Left ventricle myocardium inferior (tissue), 1 donor: ENCODE measurements at places on chromosomes 3 and 15.
A peak's percentile ranks its signal among the peaks of the same experiment; 100 is the strongest.

- no peak overlapping the region for H3K4me3 ChIP-seq
- H3K27me3 ChIP-seq = no peaks in the 10 kb centered on the region
- peak overlapping the region; percentile 17 for H3K27ac ChIP-seq
These were observed 202.0 kb downstream of the GHSR start for GRCh38 chr3:172246107-172246844.

- H3K27ac ChIP-seq = no peak overlapping the region
- no peak overlapping the region for H3K4me3 ChIP-seq
- peaks cover 66% of the 10 kb centered on the region for H3K27me3 ChIP-seq
These were observed 173.8 kb downstream of the RPLP1 start for GRCh38 chr15:69626095-69627066.

DNA sequence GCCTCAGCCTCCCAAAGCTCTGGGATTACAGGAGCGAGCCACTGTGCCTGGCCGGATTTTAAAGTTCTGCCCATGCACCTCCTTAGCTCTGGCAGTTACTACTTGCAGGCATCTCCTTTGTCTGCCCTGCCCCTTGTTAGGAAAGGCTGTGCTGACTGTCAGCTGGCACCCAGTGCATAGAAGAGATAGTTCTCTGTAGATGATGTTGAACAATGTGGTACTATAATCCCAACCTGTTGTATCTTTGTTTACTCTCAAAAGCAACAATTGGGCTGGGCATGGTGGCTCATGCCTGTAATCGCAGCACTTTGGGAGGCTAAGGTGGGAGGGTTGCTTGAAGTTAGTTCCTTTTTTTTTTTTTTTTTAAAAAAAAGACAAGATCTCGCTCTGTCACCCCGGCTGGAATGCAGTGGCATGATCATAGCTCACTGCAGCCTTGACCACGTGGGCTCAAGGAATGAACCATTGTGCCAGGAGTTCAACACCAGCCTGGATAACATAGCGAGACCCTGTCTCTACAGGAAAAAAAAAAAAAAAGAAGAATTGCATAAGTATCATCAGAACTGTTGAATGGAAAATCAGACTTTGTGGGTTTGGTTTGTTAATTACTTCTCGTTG is 30.6 kb downstream of the FLNB start:
- H3K4me1 ChIP-seq = peaks cover 69% of the 10 kb centered on the region
- no peak overlapping the region for H3K27ac ChIP-seq
- H3K36me3 ChIP-seq = no peaks in the 10 kb centered on the region
- no peak for DNase-seq

DNA sequence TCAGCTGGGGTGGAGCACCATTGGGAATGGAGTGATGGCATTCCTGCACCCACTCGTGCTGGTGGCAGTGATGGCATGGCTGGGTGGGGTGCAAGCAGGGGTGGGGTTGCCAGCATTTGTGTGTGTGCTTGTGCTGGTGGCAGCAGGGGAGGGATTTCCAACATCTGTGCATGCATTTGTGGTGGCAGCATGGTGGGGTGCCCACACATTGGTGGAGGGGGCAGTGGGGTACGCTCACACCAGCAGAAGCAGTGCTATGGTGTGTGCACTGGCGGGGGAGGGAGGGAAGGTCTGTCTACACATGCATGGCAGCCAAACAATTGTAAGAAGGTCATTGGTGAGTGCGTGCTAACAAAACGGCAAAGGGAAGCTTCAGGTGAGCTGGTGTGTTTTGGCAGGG is 76.7 kb upstream of the NUDT16 start:
- H3K4me3 ChIP-seq = no peak overlapping the region
- DNase-seq = no peak
- H3K27me3 ChIP-seq = no peaks in the 10 kb centered on the region
- no peaks in the 10 kb centered on the region for H3K36me3 ChIP-seq
- H3K4me1 ChIP-seq = no peaks in the 10 kb centered on the region

DNA sequence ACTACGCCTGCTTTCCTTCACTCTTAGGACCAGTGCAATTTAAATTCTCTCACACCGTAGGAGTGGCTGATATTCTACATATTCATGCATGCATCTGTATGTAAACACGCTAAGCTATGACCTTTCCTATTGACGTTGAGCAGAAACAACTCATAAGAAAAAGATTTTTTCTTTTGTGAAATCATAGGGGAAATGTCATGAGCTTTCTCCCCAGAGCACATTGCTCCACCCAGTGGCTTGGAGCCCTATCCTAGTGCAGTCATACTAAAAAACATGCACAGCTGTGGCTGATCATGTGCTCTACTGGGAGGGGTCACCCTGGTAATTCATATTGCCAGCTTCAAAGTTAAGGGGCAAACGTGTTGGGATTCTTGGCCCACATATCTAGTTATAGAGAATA is 1.8 kb upstream of the MESD start:
- peaks cover 56% of the 10 kb centered on the region for H3K4me1 ChIP-seq
- DNase-seq = peak; percentile 58
- no peaks in the 10 kb centered on the region for H3K36me3 ChIP-seq
- H3K4me3 ChIP-seq = no peak overlapping the region

DNA sequence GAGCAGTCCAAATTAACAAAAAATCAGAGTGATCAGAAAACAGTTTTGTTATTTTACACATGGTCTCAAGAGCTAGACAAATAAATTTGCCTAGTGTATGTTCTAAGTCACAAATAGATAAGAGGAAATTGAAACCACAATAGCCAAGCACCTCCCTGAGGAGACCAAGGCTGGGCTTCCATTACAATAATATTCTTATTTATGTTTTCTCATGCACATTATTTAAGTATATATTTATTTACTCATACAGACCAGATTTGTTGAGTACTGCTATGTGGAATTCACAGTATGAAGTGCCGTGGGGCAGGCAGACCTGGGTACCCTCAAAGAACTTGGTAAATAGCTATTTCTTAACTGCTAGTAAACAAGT is 242.3 kb upstream of the ICE2 start:
- no peak for DNase-seq
- no peaks in the 10 kb centered on the region for H3K36me3 ChIP-seq
- no peaks in the 10 kb centered on the region for H3K27me3 ChIP-seq
- H3K27ac ChIP-seq = no peak overlapping the region
- H3K4me1 ChIP-seq = peaks cover 7% of the 10 kb centered on the region

- H3K27ac ChIP-seq = no peak overlapping the region
- H3K27me3 ChIP-seq = no peaks in the 10 kb centered on the region
- DNase-seq = no peak
- H3K4me1 ChIP-seq = no peaks in the 10 kb centered on the region
These were observed 313.4 kb upstream of the NECTIN3 start for GRCh38 chr3:110758208-110758607.

GRCh38 chr3:52446042-52446441 is 1.1 kb upstream of the SEMA3G start:
- peaks cover 43% of the 10 kb centered on the region for H3K4me1 ChIP-seq
- H3K4me3 ChIP-seq = no peak overlapping the region
- H3K27me3 ChIP-seq = no peaks in the 10 kb centered on the region
- peak overlapping the region; percentile 49 for H3K27ac ChIP-seq
- peaks cover 8% of the 10 kb centered on the region for H3K36me3 ChIP-seq

GRCh38 chr15:99707473-99708270 is 25.6 kb downstream of the LYSMD4 start:
- peak overlapping the region; percentile 19 for H3K4me3 ChIP-seq
- H3K36me3 ChIP-seq = peaks cover 27% of the 10 kb centered on the region
- H3K27me3 ChIP-seq = no peaks in the 10 kb centered on the region
- H3K27ac ChIP-seq = peak overlapping the region; percentile 90

- no peaks in the 10 kb centered on the region for H3K36me3 ChIP-seq
- no peak for DNase-seq
- no peaks in the 10 kb centered on the region for H3K4me1 ChIP-seq
These were observed 86.4 kb downstream of the SYNPR start for GRCh38 chr3:63364495-63364894.

GRCh38 chr15:45320581-45321205 is 57.7 kb downstream of the GATM start:
- H3K27ac ChIP-seq = no peak overlapping the region
- H3K27me3 ChIP-seq = no peaks in the 10 kb centered on the region
- H3K36me3 ChIP-seq = no peaks in the 10 kb centered on the region
- no peak overlapping the region for H3K4me3 ChIP-seq

DNA sequence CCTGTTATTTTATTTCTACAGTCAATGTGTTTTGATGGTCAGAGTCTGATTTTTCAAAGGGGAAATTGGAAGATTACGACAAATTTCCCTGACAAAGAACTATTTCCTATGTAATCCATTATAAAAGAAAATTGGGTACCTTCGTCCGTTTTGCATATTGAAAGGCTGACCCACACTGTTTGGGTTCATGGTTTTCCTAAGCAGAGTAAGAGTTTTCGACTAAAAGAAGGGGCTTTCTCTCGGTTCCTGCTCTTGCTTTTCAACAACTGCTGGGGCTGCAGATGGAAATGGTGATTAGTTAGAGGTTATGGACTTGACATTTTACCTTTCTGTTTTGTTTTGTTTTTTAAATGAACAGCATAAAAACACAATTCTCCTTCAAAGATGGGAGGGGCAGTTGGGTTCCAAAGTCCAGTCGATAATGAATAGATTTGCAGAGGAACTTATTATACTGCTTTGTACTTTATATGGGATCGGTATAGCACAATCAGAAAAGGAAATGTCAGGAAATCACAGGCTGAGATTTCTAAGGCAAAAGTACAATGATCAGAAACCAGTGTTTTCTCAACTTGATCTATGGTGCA is 978 bp downstream of the KCNMB2 start:
- peak overlapping the region; percentile 48 for H3K27ac ChIP-seq
- no peak for DNase-seq
- no peaks in the 10 kb centered on the region for H3K36me3 ChIP-seq
- no peaks in the 10 kb centered on the region for H3K27me3 ChIP-seq

DNA sequence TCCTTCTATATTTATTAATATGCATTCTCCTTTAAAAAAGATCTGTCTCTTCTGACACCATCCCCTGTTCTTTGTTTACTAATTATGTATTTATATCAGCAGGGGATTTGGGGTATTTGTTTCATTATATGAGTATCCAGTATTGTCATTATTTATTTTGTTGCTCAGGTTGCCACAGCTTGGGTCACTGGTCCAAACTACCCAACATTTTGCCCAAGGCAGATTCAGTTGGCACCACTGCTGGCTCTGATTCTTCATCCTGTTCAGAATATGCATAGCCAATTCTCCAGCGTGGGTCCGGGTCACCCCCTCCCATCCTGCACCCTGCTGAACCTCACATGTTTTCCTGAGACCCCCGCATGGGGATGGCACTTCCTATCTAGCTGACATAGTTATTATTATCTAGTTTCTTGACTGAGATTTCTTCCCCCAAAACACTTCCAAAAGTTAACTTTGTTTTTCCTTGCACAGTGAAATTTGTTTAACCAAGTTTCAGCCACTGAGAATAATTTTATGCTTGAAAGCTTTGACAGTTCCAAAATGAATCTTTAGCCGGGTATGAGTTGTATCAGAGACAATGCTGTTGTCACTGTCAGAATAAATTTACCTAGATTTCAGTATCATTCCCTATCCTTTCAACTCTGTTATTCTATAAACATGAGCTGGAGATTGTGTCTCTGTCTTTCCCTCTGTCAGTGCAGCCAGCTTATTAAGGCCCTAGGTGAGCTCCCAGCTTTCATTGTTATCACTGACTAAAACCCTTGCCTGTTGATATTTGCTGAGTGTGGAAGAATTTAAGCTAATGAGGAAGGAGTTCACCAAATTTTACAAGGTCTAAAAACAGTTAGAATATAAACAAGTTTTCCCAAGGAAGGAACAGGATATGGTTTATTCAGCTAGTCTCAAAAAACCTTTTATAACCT is 70.3 kb downstream of the TGFBR2 start:
- H3K36me3 ChIP-seq = peaks cover 81% of the 10 kb centered on the region
- peak overlapping the region; percentile 54 for H3K27ac ChIP-seq
- H3K4me3 ChIP-seq = no peak overlapping the region
- peaks cover 98% of the 10 kb centered on the region for H3K4me1 ChIP-seq

GRCh38 chr3:88940296-88940695 is 167.1 kb upstream of the EPHA3 start:
- no peak overlapping the region for H3K4me3 ChIP-seq
- no peaks in the 10 kb centered on the region for H3K36me3 ChIP-seq
- no peaks in the 10 kb centered on the region for H3K4me1 ChIP-seq

DNA sequence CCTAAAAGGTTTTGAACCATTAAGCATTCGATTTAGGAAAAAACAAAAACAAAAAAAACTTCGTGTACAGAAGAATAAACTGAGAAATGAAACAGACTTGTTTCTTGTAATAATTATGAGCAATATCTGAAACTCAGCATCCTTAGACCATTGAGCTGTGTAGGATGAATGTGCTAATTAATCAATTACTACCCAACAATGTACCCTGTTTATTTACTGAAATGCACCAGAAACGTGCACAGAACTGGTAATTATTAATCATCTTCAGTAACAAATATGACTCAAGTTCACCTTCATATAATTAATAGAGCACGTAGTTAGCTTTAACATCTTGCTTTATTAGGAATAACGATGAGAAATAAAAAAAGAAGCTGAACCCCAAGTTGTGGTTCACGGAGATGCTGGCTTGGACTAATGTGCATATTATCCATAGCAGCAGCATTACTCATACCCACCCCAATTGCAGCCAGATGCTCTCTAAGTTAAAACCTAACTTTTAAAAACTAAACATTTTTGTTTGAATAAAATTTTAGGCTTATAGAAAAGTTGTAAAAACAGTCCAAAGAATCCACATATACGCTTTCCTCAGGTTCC is 10.2 kb upstream of the C15orf61 start:
- no peak for DNase-seq
- H3K4me3 ChIP-seq = no peak overlapping the region
- no peak overlapping the region for H3K27ac ChIP-seq
- peaks cover 41% of the 10 kb centered on the region for H3K36me3 ChIP-seq
- H3K4me1 ChIP-seq = no peaks in the 10 kb centered on the region
- H3K27me3 ChIP-seq = no peaks in the 10 kb centered on the region
